ENCODE measurements at places on chromosomes 16 and 17. TPM values are rescaled to one million over a fixed set of nuclear protein-coding genes. Genes with fewer than 3 reads are reported as not detected.
A peak's percentile ranks its signal among the peaks of the same experiment; 100 is the strongest.

The UTS2R gene
- total RNA-seq: 0.40 TPM

- peak; percentile 47 for DNase-seq
These were observed 419.1 kb downstream of the CA10 start for GRCh38 chr17:51739245-51739886.

- DNase-seq: no peak
These were observed 410.2 kb upstream of the PSMD7 start for GRCh38 chr16:73886426-73886825.

DNA sequence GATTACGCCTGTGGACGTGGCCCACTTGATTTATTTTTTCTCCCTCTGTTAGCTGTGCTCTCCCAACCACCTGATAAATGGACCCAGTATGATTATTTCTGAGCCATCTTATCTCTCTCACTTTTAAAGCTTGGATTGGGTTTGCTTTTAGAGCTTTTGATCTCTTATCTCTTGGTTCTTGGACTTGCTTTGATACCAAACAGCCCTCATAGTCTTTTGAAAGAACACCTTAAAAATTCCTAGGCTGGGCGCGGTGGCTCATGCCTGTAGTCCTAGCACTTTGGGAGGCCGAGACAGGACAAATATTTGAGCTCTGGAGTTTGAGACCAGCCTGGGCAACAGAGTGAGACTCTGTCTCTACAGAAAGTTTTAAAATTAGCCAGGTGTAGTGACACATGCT is 25.8 kb downstream of the SMTNL2 start:
- no peak for DNase-seq

- no peak for DNase-seq
These were observed 27.9 kb downstream of the CCDC57 start for GRCh38 chr17:82184761-82185160.

- DNase-seq: peak; percentile 99
These were observed 4.3 kb downstream of the VAMP2 start for GRCh38 chr17:8158267-8159031.

- DNase-seq: peak; percentile 67
These were observed 147.4 kb downstream of the SEC14L1 start for GRCh38 chr17:77288115-77288619.

The HSD17B1 gene
- total RNA-seq: 2.4 TPM

The CHST4 gene
- total RNA-seq: 4.4 TPM

The TMEM204 gene
- not detected for total RNA-seq

DNA sequence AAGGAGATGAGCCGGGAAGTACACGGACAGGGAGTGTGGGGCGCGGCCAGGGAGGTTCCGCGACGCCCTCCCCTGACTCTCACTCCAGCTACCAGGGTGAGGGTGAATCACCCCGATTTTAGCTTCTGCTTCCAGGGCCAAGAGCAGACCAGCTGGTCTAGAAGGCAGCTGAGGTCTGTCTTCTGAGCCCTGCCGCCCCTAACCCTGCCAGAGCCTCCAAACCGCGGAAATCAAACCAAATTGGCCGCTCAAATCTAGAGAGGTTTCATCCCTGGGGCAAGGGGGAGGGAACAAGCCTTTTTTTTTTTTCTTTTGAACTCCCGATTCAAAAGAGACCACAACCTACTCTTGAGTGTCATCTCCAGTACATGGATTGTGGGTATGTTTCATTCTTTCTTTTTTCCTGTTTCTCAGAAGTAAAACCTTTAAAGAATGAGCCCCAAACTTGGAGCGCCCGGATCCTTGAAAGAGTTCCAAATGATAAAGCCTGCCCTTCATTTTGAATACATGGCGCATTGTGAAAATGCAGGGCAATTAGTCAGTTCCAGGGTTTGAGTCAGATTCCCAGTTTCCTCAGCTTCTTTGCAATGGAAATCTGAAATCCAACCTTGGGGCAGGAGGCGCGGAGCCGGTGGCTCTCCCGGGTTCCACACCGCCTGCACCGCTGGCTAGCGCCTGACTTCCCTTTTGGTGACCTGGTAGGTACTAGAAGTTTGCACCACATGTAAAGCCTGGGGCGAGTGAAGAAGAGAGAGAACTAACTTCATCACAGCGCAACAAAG is 16.5 kb upstream of the ZFHX3 start:
- DNase-seq: peak; percentile 80

GRCh38 chr17:7499161-7499560 is 15.0 kb downstream of the POLR2A start:
- DNase-seq: no peak

GRCh38 chr17:2174014-2174413 is 119.1 kb downstream of the HIC1 start:
- DNase-seq: no peak

The GNG13 gene
- total RNA-seq: not detected

- peak; percentile 88 for DNase-seq
These were observed 42.1 kb downstream of the TBC1D16 start for GRCh38 chr17:79993390-79994227.
